GM13977 (cell line): ENCODE measurements at places on chromosomes 7 and 10.

DNA sequence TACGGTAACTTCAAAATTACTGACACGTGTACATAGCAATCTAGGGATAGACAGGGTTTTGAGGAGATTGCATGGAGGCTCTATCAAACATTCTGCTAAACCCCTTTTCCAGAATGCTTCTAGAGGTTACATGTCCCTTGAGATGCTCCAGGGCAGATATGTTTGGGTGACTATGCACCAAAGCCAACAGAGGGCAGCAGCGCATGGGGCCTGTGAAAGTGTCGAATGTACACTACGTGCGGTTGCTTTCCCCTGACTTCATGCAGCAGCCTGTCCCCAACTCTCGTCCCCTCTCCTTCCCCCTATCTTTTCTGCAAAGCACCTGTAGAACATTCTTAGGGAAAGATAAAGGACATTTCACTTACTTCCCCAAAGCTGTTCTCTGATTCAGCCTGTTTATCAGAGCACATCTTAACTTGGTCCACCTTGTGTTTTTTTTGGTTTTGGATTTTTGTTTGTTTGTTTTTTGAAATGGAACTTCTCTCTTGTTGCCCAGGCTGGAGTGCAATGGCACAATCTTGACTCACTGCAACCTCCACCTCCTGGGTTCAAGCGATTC, 90.2 kb downstream of the UBE3C start:
- no peak for DNase-seq

- DNase-seq, result no peak
These were observed 188.6 kb downstream of the ETV1 start for GRCh38 chr7:13800694-13801448.

- DNase-seq, result no peak
These were observed 23.4 kb upstream of the GSAP start for GRCh38 chr7:77439572-77439971.

GRCh38 chr7:89183712-89184111, 388.2 kb upstream of the TEX47 start:
- DNase-seq, result no peak

DNA sequence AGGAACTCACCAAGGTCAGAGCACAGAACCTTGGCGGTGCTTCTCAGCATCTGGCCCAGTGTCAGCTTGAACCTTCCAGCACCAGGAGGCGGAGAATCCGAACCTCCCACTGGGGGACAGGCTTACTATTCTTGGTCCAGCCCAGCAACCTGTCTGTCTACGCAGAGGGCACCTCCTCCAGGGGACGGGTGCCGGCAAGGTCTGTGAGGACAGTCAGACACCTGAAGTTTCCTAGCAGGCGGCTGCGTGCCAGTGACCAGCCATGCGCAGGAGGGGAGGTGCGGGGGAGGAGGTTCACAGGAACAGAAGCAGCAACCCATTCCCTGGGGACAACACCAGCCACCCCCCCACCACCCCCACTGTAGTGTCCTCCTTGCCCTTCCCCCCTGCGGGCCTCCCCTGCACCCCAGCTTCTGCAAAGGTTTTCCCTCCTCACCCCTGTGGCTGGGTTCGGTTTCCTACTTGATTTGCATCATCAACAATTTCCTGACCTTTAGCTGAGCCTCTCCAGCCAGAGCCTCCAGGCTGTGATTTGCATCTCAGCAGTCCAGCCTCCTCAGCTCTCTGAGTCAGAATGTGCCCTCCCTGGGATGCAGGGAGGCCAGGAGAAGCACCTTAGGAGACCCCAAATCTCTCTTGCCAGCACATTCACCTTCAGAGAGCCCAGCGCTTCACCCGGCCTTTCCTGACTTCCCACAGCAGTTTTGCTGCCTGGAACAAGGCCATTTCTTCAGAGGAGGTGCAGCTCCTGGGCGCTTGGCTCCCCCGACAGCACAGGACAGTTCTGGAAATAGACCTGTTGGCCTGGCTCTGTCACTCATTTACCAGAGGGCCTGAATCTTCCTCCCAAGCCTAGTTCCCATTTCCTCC, 107.5 kb upstream of the NPS start:
- no peak for DNase-seq

DNA sequence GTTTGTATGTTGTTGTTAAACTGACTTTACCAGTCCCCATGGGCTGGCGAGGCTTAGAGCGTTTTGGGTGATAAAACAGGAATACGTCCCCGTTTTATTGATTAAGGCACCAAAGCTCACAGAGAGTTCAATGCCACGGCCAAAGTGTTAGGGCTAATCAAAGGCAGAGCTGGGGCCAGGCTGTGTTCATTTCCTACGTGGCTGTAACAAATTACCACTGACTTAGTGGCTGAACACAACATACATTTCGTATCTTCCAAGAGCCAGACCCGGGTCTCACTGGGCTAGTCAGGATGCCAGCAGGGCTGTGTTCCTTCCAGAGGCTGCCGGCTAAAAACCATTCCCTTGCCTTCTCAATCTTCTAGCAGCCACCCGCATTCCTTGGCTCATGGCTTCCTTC, 94.4 kb upstream of the HABP2 start:
- DNase-seq, result no peak

GRCh38 chr10:88966797-88967196, 14.2 kb upstream of the ACTA2 start:
- DNase-seq, result no peak

DNA sequence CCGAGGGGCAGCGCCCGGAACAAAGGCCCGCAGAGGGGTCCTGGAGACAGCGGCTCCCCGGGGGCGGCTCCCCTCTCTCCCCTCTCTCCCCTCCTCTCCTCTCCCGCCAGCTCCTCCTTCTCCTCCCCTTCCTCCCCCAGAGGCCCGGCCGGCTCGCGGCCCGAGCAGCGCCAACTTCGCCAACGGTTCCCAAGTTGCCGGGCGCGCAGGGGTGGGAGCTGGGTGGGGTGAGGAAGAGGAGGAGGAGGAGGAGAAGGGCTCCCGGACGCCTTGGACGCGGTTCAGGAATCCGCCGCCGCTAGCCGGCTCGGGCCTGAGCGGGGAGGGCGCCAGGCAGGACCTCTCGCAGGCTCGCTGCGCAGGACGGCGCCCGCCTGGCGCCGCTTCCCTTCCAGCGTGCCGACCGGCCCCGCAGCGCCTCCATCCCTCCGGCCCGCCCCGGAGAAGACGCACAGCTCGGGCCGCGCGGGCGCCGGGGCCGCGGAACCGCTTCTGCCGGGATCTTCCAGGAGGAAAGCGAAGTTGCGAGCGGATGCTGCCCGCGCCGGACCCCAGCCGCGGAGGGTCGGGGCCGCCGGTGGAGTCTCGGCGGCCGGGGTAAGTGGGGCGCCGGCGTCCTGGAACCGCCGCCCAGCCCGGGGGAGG, at the start of gene CHST3:
Gene CHST3, plus strand, starts transcription at position 298 of the 645 bp plus-strand sequence. CDS start 41,448 bp downstream, outside the sequence.
- peak; percentile 48 for DNase-seq

GRCh38 chr10:15801641-15802040, 58.7 kb downstream of the MINDY3 start:
- no peak for DNase-seq

- no peak for DNase-seq
These were observed 54.9 kb downstream of the KCNMA1 start for GRCh38 chr10:77582710-77583115.

DNA sequence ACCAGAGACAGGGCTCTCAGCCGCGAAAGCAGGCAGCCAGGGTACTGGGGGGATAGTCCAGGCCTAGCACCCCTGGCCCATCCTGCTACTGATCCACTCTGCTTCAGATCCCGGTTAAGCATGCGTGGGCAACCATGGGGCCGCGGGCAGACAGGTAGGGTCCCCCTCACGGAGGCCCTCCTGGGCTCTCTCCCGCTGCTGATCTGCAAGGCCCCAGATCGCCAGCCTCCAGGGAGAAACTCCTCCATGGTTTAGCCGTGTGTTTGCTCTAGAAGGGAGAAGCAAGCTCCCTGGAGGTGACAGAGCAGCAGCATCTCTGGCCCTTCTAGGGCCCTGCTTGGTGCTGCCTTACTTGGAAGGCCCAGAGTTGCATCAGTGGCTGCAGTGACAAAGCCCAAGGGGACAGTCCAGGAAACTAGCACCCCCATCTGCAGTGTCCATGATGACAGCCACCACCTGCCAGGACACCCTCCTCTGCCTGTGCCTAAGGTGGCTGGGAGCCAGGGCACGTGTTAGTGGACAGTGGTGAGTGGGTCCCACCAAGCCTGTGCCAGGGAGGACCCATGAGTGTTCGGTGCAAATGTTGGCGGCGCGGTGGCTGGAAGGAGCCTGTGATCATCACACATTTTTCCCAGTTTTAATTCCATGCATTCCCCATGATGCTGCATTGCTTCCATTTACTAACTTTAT, 29.2 kb downstream of the CALML5 start:
- DNase-seq, result no peak

DNA sequence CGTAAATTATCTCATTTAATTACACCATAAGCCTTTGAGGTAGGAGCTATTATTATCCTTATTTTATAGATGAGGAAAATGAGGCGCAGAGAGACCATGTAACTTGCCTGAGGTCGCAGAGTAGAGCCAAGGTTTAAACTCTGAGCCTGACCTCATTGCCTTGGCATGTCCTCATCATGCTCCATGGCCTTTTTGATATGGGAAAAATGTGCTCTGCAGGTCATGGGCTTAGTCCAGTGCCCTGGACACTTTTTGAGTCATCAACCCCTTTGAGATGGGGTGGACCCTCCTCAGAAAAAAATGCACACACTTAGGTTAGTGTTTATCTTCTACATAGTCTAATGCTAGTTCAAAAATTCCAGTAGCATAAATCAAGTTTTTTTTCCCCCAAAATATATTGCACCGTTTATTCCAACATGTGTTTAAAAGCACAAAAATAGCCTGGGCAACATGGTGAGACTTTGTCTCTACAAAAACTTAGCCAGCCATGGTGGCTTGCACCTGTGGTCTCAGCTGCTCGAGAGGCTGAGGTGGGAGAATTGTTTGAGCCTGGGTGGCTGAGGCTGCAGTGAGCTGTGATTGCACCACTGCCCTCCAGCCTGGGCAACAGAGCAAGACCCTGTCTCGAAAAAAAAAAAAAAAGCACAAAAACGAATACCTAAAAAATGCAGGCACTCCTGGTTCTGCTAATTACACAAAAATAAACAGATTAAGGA, 28.6 kb upstream of the TMEM178B start:
- DNase-seq, result no peak

DNA sequence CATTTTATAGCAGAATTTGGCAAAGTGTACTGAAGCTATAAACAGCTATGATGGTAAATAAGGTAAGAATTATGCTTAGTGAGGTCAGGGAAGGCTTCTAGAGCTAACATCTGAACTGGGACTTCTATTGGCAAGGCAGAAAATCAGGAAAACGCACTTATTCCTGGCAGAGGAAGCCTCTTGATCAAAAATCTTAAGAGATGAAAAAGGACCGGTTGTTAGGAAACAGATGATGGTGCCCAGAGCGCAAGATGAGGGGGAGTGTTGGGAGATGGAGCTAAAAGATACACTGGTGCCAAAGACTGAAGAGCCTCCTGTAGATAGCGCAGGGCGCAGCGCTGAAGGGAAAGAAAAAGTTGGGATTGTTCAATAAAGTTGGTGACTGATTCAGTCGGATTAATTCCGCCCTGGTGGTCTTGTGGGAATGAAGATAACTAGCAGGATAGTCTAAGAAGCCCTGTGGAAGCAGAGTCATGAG, 550 bp upstream of the CALU start:
- DNase-seq, result peak; percentile 35

GRCh38 chr10:61547297-61547696, 94.1 kb upstream of the TMEM26 start:
- no peak for DNase-seq

DNA sequence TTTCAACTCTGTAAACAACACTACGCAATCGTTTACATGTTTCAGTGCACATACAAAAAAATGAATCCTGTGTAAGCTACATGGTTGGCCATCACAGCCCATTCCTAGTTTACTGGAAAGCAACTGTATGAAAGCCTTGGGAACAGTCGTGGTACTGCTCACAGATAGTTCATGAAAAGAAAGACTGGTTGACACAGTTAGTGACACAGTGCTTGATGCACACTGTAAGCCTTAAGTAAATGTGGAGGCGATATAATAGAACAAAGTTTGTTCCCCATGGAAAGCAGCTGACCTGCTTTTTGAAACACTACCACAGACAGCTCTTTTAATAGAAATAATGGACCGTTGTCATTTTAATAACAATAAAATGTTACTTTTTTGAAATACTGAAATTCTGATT, 5.1 kb downstream of the CACNA2D1 start:
- DNase-seq, result no peak

DNA sequence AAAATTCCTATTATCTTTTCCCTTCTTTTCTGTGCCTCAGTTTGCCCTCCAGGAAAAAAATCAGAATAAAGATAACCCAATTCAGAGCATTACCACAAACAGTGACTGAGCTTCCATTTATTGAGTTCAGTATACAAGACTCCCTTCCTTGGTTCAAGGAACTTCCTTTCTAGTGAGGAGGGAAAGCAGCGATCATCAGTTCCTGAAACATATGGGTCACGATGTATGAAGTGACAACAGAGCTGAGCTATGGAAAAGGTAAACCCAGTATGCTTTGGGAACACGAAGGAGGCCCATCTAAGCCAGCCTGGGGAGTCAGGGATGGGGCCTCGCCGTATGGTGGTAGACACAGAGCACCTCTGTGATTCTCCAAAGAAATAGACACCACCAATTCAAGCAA, 15.8 kb downstream of the C10orf71 start:
- DNase-seq, result no peak

GRCh38 chr10:5971315-5971832, 6.0 kb downstream of the IL15RA start:
- peak; percentile 49 for DNase-seq

DNA sequence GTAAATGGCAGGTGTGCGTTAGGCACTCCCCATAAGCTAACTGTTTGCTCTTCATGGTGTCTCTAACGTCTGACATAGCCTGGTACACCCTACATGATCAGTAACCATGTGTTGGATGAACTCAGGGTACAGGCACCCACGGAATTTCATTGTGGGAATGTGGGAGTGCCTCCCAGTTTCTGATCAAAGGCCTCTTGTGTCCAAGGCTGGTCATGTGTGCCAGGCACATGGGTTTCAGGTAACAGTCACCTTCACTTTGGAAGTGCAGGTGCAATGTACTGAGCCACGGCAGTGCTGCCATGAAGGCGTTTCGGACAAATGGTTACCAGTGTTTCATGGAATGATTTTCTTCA, 298.3 kb downstream of the DNAJB6 start:
- no peak for DNase-seq

GRCh38 chr10:100341953-100342626, 4.9 kb upstream of the SCD start:
- peak; percentile 55 for DNase-seq
